ENCODE measurements at places on chromosomes 4 and X. TPM values are rescaled to one million over a fixed set of nuclear protein-coding genes. Genes with fewer than 3 reads are reported as not detected.

DNA sequence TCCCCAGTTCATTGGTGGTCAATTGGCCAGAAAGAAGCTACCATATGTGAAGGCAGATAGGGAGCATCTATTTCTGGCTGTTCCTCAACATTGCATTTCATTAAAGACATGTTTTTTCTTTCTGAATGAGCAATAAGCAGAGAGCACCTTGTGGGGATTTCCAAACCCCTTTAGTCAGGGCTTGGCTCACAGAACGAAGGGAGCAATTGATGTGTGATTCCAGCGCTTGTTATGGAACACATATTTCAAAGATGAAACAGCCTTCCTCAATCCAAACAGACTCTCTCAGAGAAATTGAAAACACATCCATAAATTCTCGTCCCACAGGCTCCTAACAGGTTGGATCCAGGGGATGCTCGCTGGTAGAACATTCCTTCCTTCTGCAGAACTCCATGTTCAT, 84.1 kb downstream of the CLCN4 start:
- no peak for ATAC-seq

DNA sequence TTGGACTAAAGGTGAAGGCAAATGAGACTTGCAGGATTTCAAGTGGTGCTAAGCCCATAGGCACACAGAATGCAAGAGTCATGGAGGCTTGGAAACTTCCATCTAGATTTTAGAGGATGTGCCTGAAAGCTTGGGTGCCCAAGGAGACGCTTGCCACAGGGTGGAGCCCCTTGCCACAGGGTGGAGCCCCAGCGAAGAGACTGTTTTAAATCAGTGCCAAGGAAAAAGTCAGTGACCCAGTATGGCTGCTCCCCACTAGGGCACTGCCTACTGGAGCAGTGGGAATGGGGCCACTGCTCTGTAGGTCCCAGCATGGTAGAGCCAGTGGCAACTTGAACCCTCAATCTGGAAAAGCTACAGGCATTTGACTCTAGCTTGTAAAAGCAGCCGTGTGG, 794.2 kb upstream of the LCORL start:
- no peak for ATAC-seq

- peak; percentile 72 for ATAC-seq
Observed at GRCh38 chr4:2786152-2786671, 6.7 kb upstream of the SH3BP2 start.

Gene HSFX1
- 0.50 TPM for total RNA-seq
